ENCODE measurements at places on chromosomes 2 and 18.

DNA sequence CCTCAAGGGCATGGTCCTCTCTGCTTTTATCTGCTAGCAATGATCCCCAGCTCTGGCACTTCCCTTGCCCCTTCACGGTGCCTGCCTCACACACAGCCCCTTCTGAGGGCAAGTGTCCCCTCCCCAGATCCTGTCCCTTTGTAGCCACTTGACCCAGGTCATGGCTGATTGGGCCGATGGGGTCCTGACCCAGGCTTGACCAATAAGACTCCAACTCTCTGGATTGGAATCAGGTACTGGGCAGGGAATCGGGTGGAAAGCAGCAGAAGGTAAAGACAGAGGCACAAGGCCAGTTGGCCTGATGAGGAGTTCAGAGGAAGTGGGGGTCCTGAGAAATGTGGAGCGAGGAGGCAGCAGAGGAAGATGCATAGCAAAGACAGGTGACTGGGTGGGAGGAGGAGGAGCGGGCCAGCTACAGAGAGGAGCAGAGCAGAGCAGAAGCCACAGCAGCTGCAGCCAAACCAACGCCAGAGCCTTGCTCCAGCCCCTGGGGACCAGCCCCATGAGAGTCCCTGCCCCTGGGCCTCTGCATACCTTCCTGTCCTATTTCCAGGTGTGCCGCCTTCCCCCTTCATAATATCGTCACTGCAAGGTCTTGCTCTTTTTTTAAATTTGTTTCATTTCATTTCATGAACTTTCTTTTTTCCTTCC lies 39.1 kb downstream of the CAPN13 start:
- no peak for DNase-seq

DNA sequence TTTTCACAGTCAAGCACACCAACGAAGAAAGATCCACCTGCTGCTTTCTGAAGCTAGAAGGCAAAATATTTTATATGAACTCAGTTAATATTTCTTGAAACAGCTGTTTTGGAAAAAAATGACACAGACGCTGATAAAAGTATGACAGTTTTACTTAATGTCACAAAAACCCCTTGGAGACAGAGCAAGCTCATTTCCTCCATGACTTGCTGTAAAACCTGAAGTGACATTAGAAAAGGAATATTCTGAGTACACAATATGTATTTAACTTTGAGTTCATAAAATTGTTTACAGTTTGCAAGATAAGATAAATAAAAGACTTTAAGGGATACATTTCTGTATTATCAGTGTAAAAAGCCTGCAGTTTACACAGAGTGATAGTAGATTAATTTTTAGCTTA lies 105.4 kb downstream of the DSEL start:
- DNase-seq, result no peak

DNA sequence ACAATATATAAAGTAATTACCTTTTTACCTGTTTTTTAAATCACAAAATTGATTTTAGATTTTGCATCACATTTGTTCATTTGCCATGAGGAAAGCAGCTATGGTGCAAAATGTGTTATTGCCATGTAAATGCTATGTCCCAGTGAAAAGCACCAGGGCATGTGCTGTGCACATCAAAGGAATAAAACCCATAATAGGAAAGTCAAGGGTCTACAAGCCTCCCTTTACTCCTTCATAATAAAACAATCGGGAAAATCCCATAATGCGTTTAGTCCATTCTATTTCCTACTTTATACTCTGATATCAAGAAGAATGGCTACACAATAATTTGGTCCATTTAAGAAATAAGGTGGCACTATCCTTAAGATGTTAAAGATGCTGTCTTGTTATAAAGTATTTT lies 53.0 kb downstream of the KLF7 start:
- no peak for DNase-seq

- DNase-seq, result no peak
These were observed 11.7 kb downstream of the LIMS2 start for GRCh38 chr2:127663566-127664064.

GRCh38 chr2:199922856-199923255 lies 11.8 kb downstream of the C2orf69 start:
- no peak for DNase-seq

- DNase-seq, result no peak
These were observed 328.5 kb upstream of the ZEB2 start for GRCh38 chr2:144848423-144848822.

GRCh38 chr2:52396836-52397235 lies 1364.9 kb upstream of the NRXN1 start:
- no peak for DNase-seq

DNA sequence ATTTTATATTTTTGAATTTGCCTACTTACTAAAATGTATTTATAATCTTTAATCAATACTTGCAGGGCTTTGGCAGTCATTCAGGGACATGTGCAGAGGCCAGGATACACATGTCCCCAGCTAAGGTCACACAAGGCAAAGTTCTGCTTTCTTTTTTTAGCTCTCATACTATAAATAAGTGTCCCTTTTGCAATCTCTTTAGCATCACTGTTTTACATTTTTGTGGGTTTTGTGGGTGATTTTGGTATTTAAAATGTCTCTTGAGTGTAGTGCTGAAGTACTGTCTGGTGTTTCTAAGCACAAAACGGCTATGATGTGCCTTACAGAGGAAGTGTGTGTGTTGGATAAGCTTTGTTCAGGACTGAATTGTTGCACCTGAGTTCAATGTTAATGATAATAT lies 309.0 kb upstream of the GULP1 start:
- no peak for DNase-seq

DNA sequence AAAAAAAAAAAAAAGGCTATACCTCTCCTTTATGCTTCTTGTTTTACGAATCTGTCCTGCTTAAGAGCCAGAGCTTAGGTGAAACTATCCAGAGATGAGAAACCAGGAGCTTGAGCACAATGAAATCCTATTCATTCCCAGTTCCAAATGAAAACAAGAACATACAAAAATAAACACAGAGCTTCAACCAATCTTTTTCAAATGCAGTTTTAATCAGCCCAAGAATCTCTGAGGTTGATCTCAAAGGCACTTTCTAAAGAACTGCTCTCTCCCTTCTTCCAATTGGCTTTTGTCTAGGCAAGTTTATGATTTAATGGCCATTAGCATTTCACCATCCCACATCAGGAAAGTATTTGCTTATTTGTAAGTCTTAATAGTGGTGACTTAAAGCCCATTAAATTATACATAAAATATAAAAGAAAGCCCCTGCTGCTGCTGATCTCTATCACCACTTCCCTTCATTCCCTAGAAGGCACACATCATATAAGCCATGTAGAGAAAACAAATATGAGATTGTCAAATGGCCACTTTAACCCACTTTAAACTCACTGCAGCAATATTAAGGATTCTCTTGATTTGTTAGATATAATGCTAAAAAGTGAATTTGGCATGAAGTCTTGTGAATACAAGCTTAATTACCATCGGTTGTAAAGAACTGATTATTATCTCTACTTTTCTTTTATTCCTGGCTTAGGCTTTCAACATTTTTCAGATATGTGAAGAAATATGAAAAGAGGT lies 29.3 kb upstream of the SCN9A start:
- no peak for DNase-seq

DNA sequence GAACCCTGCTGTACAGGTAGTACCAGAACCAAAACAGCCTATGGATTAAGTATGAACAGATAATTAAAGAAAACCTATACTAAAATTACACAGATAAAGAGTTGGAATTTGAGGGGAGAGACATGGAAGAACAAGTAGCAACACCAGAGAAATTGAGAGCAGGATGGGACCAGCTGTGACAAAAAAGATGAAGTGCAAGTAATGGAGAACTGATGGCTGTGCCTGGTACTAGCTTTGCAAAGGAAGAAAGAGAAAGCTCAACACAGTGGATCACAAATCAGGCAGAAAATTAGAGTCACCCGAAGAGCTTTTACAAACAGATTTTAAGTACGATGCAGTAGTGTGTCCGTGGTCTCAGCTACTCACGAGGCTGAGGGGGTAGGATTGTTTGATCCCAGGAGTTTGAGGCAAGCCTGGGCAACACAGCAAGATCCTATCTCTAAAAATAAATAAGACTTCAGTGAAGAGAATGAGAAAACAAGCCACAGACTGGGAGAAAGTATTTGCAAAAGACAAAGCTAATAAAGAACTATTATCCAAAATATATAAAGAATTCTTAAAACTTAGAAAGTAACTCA lies 46.5 kb downstream of the CUL3 start:
- DNase-seq, result no peak

- DNase-seq, result no peak
These were observed 88.4 kb upstream of the DNER start for GRCh38 chr2:229802785-229803184.

GRCh38 chr18:62881509-62882016 lies 166.2 kb downstream of the PHLPP1 start:
- no peak for DNase-seq

GRCh38 chr2:196587739-196588138 lies 51.8 kb upstream of the CCDC150 start:
- no peak for DNase-seq

GRCh38 chr18:31652357-31652756 lies 32.0 kb downstream of the B4GALT6 start:
- DNase-seq, result no peak

DNA sequence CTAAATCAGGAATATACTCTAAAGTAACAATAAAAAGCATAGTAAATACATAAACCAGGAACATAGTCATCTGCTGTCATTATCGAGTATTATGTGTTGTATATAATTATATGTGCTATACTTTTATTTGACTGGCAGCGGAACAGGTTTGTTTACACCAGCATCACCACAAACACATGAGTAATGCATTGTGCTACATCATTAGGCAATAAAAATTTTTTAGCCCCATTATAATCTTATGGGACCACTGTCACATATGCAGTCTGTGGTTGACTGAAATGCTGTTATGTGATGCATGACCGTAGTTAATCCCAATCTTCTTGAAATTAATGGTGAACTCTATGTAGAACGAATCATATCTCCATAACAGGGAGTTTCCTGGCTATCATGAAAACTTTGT lies 136.7 kb upstream of the ZFP36L2 start:
- no peak for DNase-seq

DNA sequence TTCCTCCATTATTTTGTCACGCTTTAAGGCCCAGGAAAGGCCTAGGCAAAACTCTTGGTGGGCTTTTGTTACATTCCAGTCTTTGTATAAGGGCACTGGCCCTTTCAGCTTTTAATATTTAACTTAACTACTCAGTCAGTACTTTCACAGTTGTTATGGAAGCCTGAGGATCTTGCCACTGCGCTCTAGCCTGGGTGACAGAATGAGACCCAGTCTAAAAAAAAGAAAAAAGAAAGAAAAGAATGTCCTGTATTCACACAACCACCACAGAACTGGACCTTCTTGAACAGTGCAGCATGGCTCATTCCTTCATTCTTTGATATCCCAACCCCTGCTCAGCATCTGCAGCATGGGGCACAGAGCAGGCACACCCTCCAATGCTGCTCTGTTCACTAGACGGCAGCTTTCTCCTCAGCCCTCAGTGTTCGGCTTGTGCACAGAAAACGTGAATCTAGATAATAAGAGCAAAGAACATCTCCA lies 93.4 kb upstream of the MSH2 start:
- no peak for DNase-seq

- DNase-seq, result no peak
These were observed 146.0 kb downstream of the SETBP1 start for GRCh38 chr18:44826418-44827259.

DNA sequence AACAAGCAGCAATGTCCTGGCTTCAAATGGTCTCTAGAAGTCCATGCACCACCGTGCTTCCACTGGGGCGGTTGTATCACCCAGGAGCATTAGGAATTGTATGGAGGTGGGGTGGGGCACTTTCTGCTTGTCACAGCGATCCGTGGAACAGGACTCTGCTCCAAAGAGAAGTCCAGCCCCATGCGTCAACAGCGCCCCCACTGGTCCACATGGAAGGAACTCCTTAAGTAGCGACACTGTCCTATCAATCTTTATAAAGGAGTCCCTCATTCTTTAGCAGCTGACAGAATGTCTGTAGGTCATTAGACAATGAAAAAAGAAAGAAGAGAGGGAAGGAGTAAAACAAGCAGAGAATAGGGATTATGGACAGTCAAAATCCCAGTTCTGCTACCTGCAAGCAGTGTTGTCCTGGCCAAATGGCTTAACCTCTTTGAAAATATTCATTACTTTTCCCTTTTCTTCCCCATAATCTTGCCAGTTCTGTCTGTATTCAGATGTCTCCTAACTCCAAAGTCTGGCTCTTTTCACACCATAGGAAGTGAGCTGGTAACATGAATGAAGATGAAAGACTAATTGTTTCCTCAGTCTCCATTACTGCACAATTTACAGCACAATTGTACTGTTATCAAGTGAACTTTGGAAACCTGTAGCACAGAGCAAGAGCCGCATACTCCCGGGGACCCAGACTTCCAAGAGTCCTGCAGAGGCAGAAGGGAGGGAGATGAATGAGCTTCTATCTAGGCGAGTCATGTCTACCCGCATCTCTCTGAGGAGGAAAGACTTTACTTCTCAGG lies 9.9 kb downstream of the NFE2L2 start:
- no peak for DNase-seq

GRCh38 chr2:208253600-208254117 lies 1.2 kb downstream of the IDH1 start:
- DNase-seq, result no peak

- DNase-seq, result no peak
These were observed 496.7 kb downstream of the STK39 start for GRCh38 chr2:167750675-167751074.

GRCh38 chr18:10431680-10432079 lies 22.8 kb upstream of the APCDD1 start:
- no peak for DNase-seq

DNA sequence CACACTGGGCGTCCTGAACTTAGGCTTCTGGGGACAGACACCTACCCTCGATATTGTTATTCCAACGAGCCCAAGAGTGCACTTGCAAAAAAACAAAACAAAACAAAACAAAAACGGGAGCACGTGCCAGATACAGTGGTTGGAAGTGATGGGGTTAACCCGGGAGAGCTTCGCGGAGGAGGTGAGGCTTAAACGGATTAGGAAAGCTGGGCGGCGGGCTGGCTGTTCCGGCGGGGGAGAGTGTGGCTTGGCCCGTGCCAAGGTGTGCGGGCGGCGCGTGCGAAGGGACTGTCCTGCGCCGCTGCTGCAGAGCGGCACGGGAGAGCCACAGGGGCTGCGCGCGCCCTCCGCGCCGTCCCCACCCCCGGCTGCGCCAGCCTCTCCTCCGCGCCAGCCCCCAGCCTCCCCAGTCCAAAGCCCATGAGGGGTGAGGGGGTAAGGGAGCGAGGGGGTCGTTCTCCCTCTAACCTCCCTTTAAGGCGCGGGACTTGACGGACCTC lies 1.5 kb upstream of the SLC30A3 start:
- DNase-seq, result no peak

GRCh38 chr2:170503563-170503962 lies 211.6 kb upstream of the SP5 start:
- DNase-seq, result no peak

DNA sequence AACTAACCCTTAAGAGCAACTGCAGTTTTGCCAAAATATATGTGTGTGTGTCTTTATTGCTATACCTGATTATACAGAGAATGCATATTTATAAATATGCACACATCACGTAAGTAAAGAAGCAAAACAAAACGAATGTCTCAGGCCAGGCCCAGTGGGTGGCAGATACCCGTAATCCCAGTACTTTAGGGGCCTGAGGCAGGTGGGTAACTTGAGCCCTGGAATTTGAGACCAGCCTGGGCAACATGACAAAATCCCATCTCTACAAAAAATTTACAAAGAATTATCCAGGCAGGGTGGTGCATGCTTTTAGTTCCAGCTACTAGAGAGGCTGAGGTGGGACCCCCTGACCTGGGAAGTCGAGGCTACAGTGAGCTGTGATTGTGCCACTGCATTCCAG lies 745.3 kb downstream of the SATB2 start:
- DNase-seq, result no peak
